Hepatocyte (in vitro differentiated cells): ENCODE measurements at places on chromosomes 13 and 19. TPM values are rescaled to one million over a fixed set of nuclear protein-coding genes. Genes with fewer than 3 reads are reported as not detected.

The TMEM259 gene
- 311 and 383 TPM in 2 replicates for polyA plus RNA-seq

The KLK15 gene
- polyA plus RNA-seq, result not detected in 2 replicates

The LHB gene
- polyA plus RNA-seq, result not detected in 2 replicates

The ECSIT gene
- polyA plus RNA-seq, result 23.2 and 26.3 TPM in 2 replicates

The BEST2 gene
- polyA plus RNA-seq, result not detected in 2 replicates

The MISP3 gene
- polyA plus RNA-seq, result 12.5 and 13.1 TPM in 2 replicates

The NKPD1 gene
- 0.50 and 0.60 TPM in 2 replicates for polyA plus RNA-seq

The KIR2DL1 gene
- polyA plus RNA-seq, result not detected in 2 replicates

DNA sequence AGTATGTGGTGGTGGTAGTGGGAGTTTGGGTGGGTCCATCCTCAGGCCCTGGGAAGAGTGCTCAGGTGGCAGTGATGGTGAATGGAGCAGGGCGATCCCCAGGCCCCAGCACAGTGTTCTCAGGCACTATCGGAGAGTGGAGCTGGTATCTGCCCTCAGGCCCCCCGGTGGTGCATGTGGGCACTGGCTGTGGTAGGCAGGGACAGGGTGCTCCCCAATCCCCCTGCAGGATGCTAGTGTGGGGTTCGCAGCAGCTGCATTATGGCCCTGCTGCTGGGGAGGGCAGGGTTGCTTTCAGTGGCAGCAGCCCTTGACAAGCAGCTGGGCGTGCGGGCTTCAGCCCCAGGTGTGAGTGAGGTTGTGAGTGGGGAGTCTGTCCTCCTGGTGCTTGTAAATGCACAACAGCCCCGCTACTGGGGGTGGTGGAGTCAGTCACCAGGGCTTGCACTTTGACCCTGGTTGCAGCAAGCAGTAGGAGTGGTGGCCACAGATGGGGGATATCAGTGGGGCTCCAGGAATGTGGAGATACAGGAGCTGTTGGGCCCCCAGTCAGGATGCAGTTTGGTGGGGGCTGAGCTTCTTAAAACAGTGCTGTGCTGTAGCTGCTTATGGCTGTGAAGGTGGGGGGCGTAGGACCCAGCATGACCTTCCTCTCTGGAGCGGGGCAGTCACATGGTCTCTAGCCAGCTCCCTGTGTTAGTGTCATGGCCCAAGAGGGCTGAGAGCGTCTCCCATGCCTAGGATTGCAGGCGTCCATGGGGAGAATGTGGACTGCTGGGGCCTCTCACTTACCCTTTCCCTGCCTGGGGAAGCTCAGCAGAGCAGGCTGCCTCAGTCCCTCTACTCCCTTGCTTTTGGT lies 38.7 kb upstream of the ARHGEF7 start:
- no peak for DNase-seq

DNA sequence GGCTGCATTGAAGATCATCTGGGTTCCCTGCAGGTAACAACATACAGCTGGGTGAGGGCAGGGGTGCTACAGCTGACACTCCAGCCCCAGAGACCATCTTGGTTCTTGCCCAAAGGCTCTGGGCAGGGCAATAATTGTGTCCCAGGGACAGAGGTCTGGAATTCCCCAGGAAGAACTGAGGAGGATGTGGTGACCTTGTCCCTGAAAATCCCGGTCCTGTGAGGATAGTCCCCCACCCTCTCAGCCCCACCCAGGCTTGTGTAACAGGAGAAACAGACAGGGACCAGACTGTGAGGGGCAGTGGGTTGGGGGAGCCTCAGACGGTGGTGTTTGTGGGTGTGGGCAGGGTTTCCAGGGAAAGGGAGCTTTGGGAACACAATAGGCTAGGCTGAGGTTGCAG lies 63.5 kb downstream of the COLGALT1 start:
- no peak for DNase-seq

DNA sequence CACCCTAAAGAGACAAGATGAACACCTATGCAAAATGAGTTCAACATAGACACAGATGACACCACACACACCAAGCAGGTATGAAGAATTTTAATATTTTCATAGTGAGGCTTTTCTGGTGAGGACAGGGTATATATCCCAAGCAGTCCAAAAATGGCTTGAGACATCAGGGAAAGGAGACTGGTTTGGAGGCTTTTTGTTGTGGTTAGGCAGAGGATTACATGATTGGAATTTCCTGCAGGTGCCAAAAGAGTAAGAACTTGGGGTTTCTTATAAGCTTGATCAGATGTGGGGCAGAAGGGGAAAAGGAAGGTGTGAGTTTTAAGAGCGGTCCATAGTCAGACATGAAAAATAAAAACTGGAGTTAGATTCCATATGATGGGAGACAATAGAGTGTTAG lies 420.8 kb upstream of the SLITRK1 start:
- DNase-seq, result no peak

DNA sequence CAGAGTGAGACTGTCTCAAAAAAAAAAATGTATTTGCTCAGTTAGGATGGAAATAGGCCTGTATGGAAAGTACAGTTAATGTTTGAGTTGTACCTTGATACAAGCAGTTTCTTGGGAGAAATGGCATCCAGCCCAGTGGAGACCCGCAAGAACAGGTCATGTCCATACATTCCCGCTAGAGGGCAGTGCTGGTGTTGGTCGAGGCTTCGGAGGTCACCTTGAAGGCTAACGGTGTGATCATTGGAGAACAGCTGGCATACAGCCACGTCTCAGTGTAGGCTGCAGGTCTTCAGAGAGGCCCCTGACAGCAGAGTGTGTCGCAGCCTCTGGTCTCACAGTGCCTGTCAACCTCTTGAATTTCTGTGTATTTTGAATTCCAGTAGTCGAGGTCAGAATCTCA lies 7.5 kb downstream of the ZNF610 start:
- peak; percentile 75 for DNase-seq

GRCh38 chr13:106961651-106962050 lies 393.7 kb upstream of the ARGLU1 start:
- no peak for DNase-seq

GRCh38 chr13:104442536-104442935 lies 1376.3 kb upstream of the SLC10A2 start:
- DNase-seq, result no peak

- DNase-seq, result no peak
Measured at GRCh38 chr19:36441339-36441738, 22.9 kb upstream of the ZFP82 start.

DNA sequence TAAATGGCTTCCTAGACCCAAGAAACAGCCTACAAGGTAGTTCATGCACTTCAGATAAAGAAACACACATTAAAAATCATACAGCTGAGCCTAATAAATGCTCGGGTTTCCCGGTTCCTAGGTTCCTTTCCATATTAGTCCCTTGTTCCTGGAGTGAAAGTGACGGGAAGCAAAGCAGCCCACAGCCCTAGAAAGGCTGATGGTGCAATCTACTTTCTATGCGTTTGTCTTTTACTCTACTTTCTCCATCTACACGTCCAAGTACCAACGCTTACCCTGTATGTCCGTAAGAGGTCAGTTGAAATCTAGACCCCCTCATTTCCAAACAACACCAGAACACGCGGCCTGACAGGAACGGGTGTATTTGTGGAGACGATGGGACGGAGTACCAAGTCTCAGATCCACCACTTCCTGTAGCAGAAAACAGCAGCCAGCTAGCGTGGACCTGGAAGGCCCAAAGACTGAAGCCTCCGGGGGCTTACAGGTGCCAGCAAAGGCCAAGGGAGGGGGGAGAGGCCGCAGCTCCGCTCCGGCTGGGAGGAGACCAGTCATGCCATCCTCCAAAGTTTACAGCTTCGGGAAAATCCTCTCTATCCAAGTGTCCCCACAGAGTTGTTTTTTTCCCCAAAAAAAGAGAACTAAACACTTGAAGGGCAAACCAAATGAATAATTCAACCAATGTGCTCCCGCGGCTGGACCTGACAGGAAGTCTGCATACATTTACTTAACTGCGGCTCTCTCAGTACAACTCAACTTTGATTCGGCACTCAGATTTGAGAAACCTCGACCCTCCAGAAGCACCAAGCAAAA lies 34.1 kb downstream of the STK24 start:
- DNase-seq, result no peak

DNA sequence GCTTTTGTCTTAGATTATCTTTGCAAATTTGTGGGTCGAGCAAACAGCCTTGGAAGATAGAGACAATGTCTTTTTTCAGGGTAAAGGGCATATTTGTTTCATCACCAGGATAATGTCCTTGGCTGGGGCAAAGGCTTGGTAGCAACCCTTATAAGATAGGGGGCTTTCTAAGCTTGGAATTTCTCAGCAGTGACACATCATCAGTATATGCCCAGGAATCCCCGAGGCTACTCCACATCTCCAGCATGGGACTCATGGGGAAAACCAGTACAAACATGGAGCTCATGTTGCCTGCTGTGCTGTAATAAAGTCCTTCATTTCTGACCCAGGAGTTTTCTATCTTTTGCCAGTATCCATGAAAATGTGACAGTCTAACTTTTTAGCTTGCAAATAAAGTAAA lies 77.1 kb downstream of the DCLK1 start:
- DNase-seq, result no peak

GRCh38 chr19:48194041-48194843 lies 23.8 kb downstream of the ZSWIM9 start:
- no peak for DNase-seq

DNA sequence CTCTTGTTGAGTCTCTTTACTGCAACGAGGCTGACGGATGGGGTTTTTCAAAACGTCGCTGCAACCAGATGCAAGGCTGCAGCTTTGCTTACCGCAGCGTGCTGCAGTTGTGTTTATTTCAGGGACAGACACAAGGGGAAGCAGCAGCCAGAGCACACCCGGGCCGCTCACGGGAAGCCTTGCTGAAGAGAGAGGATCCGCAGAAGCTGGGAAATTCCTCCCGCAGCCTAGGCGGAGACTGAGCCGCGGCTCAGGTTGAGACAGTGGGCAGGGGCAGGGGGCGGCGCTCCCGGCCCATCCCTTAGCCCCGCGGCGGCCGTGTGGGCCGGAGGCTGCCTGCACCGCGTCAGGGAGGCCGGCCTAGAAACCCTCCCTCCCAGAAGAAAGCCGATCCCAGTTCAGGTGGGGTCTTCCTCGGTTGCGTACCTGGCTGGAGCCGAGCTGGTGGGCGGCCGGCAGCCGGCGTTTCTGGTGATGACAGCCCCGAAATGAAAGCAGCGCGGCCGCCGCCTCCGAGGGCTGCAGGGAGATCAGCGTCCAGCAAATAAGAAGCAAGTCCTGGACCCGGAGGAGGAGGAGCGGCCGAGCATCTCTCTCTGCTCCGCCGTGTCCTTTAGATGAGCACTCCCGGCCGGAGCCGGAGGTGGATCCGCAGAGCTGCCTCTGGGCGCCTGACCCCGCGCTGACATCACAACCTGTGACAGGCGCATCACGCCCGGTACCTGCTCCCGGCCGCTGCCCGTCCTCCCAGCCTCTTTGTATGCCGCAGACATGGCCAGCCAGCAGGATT lies at the start of gene FRY:
TSS of gene FRY (plus strand) at position 750 of the 790 bp plus-strand sequence. CDS start at position 772, 22 bp downstream.
- peak; percentile 83 for DNase-seq

DNA sequence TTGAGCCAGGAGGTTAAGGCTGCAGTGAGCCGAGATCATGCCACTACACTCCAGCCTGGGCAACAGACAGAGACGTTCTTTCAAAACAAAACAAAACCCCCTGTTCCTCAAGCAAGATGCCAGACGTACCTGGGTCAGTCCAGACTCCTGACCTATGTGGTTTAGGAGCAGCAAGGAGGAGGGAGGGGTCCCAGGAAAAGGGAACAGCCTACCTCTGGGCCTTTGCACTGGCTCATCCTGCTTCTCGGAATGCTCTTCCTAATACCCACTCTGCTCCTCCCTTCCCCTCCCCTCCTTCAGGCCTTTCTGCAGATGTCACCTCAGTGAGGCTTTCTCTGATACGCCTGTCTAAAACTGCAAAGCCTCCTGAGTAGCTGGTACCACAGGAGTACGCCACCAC lies 9.5 kb downstream of the RINL start:
- no peak for DNase-seq

DNA sequence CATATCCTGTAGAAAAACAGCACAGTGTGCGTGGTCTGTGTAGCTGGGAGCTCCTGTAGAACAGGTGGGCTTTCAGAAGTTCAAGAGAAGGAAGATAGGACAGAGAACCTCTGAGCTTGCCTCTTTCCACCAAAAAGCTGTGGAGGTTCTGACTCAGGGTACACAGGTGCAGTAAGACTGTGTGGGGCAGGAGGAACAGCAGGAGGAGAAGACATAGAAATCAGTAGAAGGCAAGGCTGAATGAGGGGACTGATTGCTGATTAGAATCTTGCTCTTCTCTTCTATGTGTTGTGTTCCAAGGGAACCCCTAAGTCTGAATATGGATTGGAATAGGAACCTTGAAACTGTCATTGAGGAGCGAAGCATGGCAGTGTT lies 122.7 kb downstream of the AKAP11 start:
- DNase-seq, result no peak

GRCh38 chr19:27906081-27906480 lies 1306.9 kb downstream of the UQCRFS1 start:
- DNase-seq, result no peak

GRCh38 chr13:102441085-102441484 lies 39.2 kb upstream of the FGF14 start:
- DNase-seq, result no peak

- peak; percentile 83 for DNase-seq
Measured at GRCh38 chr13:80132741-80133601, 208.0 kb downstream of the SPRY2 start.

DNA sequence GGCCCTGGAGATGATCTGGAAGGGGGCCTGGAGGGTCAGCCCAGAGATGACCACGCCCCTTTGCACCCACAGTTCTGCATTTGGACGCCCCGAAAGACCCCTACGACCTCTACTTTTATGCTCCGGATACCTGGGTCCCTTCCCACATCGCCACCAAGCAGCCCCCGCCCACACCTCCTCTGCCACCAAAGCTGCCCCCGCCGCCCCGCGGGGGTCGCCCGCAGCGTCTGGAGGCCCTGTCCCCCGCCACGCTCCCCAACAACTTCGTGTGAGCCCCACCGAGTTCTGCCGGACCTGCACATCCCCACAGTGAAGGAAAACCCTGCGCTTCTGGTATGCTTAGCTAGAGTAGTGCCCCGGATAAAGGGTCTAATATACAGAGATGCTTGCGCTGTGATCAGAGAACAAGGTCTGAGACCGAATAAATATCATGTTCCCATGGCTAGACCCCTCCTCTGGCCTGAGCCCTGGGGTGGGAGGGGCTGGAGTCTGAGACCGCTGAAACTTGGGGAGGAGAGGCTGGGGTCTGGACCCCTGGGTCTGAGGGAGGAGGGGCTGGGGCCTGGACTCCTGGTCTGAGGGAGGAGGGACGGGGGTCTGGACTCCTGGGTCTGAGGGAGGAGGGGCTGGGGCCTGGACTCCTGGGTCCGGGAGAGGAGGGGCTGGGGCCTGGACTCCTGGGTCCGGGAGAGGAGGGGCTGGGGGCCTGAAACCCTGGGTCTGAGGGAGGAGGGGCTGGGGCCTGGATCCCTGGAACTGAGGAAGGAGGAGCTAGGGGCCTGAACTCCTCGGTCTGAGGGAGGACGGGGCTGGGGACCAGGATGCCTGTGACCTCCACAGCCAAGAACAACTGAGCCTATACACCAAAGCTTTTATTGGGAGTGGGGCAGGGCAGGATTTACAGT lies 3.6 kb downstream of the GFY start:
- no peak for DNase-seq
